GM13977 (cell line): ENCODE measurements at places on chromosomes 3 and 15.

DNA sequence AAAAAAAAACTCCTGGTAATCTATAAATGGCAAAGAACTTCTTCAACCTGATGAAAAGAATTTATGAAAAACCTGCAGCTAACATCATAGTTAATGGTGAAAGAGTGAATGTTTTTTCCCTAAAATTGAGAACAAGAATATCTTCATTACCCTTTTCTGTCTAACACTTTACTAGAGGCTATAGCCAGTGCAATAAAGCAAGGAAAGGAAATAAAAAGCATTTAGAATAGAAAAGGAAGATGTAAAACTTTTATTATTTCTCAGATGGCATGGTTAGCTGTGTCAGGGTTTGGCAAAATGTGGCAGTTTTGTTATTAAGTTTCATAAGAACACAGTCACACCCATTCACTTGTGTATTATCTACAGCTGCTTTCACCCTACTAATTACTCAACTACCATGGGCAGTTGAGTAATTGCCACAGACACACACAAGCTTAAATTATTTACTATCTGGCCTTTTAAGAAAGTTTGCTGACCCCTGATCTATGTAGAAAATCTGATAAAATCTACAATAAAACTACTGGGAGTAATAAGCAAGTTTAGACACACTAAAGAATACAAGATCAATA is 465.1 kb downstream of the MAGI1 start:
- DNase-seq = no peak

- DNase-seq = no peak
These were observed 219.9 kb downstream of the OPA1 start for GRCh38 chr3:193812791-193813500.

DNA sequence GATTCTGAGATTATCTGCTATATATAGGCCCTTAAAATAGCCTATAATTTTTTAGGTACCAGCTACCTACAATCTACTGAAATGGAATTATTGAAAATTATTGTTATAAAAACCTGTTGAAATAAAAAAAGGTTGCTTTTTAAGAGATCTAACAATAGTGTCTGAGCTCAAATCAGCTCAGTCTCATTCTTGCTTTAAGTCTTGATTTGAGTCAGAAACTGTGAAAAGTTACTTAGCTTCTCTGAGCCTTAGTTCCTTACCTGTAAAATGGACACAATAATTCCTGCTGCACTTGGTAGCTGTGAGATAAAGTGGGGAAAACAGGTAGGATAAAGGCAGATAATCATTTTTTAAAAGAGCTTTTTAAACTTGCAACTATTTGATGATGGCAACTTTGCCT is 118.8 kb upstream of the UBE2E2 start:
- DNase-seq = no peak

GRCh38 chr15:45555934-45556608 is 31.1 kb upstream of the BLOC1S6 start:
- DNase-seq = no peak

DNA sequence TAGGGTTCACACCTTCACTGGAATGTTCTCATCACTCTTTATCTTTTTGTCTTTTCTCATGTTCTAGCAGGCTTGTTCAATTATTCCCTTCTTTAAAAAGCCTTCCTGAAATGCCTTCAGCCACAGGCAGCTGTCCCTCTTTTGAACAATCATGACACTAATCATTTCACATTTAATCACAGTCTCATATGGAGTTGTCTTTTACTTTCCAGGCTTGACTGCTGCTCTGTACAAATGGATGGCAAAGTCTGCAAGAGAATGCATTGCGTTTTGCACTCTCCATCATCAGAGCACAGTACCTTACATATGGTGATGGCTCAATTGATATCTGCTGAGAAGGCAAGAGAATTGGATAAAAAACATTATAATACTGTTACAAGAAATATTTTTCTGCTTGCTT is 529.8 kb downstream of the DIPK2A start:
- DNase-seq = no peak

GRCh38 chr3:43207628-43208085 is 78.7 kb upstream of the SNRK start:
- no peak for DNase-seq

- DNase-seq = no peak
These were observed 6.4 kb upstream of the ANKRD63 start for GRCh38 chr15:40289140-40289775.

GRCh38 chr3:15450438-15451215 is 23.2 kb downstream of the EAF1 start:
- DNase-seq = no peak

GRCh38 chr15:87575896-87576473 is 680.6 kb downstream of the NTRK3 start:
- no peak for DNase-seq

DNA sequence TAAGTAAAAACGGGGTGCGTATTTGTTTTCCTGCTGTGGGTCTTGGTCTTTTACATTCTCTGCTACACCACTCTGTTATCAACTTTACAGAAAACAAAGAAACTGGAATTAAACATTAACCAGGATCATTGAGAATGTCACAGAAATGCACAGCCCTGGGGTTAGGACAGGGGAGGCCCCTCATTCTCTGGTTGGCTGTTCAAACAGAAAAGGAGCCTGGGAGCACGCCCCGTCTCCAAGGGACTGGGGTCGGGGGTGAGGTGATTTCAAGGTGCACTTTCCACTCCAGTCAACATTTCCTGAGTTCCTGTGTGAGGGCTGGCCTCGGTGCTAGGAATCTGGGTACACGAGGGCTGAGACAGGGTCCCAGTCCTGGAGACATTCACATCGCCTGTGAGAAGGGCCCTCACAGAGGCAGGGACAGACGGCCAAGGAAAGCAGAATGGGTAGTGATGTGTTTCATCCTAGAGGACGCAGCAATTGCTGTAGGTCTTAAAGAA is 30.3 kb downstream of the CPN2 start:
- no peak for DNase-seq

DNA sequence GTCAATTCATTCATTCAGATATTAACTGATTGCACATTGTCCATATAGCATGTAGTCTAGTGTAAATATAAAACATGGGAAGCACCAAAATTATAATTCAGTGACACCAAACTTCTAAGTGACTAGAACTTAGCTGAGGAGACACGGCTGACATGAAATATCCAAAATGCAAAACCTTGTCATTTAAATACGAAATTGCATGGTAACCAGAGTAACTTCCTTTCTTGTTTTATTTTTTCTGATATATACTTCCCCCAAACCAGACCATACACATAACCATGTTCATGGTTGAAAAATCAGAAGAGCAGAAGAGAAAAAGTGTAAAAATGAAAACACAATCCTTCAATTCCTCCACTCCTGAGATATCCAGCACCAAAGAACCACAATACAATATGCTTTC is 38.0 kb downstream of the CBLB start:
- DNase-seq = no peak

GRCh38 chr15:57823325-57823882 is 116.9 kb downstream of the POLR2M start:
- DNase-seq = no peak

DNA sequence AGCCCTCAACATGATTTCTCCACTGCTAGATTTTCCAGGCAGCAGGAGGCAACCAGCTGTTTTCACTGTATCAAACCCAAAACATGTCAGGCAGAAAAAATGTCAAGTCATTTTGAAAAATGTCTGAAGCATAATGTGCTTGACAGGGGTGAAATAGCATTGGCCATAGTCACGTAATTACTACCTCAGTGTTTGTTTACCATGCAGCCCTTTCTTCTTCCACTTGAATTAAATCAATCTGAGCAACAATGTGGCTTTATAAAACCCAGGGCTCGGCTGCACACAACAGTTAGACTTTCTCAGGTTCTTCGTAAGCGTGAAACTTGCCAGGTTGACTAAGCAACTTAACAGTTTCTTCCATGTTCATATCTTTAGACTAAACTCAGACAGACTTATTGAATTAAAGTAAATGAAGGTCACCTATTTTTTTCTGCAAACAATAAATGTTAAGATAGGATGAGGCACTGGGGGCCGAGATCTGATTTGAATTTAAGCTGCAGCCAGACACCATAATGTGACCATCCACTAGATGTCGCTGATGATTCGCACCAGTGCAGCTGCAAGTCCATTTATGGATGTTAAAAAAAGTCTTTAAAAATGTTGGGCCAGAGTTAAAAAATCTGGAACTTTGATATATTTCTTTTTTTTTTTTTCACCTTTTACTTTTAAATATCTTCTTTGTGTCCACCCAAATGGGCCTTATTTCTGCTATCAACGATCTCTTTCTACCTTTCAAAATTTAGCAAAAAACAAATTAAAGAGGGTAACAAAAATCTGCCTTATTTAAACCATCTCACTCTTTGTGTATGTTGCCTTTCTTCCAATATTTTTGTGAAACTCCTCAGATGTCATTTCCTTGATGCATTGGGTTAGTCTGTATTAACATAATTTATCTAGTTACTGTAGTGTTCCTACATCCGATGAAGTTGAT is 305.9 kb downstream of the CACNA2D3 start:
- DNase-seq = peak; percentile 39

GRCh38 chr15:69074001-69074842 is 59.7 kb downstream of the NOX5 start:
- DNase-seq = no peak

DNA sequence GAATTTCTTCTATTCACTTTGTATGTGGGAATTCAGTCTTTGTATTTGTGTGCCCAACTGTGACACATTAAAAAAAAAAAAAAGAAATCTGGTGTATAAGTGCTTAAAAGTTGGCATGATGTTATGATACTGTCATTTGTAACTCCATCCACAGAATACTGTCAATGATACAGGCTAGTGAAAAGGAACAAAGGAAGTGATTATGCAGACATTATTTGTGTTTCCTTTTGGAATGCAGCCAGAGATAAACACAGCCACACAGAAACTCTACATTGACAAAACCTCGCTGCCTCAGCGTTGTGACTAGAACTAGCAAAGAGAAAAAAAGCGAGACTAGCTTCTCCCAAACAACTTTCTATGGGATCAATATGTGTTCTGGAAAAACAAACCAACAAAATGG is 519.2 kb upstream of the AGTR1 start:
- DNase-seq = no peak

GRCh38 chr15:39239562-39239961 is 341.3 kb upstream of the THBS1 start:
- no peak for DNase-seq

DNA sequence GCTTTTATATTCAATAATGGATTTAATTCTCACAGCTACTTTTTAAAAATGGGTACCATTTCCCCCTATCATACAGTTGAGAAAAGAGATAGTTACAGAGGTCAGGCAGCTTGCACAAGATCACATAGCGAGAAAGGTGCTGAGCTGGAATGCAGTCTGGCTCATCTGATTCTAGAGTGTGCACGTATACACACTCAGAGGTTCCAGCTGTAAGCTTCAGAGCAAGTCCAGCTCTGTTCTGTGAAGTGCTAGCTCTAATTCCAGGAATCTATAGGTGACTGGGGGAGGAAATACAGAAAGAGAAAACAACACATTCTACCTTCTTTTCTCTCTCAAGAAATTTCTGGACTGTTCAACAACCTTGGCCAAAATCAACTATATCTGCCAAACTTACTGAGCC is 318.7 kb downstream of the FOXP1 start:
- DNase-seq = no peak

DNA sequence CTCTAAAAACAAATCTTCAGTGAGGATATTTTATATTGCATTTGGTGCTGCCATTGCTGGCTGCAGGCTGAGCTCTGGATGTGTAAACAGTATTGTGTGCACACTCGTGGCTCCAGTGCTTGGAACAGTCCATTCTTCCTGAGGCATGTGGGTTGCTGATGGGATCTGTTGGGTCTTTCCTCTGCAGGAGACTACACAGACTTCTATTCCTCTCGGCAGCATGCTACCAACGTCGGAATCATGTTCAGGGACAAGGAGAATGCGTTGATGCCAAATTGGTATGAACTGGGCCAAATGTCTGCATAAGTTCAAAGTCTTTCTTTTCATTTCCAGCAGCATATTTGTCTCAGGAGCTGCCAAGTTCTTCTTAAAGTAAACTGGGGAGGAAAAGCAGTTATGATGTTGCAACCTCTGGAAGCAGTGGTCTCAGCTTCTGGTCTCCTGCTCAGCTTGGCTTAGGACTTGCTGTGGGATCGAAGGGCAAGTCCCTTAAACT is 9.3 kb downstream of the FAH start:
- DNase-seq = no peak

- DNase-seq = no peak
These were observed 31.3 kb upstream of the FOXP1 start for GRCh38 chr3:71614869-71615268.

DNA sequence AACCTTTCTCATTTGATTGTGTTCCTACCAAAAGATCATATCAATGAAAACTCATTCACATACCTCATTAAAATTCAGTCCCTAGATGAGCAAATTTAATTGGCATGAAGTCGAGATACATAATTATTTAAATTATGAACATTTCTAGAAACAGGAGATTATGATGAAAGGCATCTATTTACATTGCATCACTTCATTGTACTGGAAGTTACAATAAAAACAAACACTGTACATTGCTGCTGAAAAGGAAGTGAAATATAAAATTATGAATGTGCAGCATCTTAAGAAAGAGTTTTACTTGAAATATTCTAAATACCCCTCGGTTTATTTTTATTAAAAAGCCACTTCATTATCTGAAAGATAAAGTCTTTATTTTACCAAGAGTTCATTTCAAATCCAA is 163.4 kb upstream of the ZNF385D start:
- DNase-seq = no peak

GRCh38 chr3:47542471-47543173 is 29.1 kb upstream of the ELP6 start:
- DNase-seq = no peak

- peak; percentile 20 for DNase-seq
These were observed 90.9 kb downstream of the SAMMSON start for GRCh38 chr3:70090322-70090913.

- DNase-seq = no peak
These were observed 74.0 kb downstream of the FBN1 start for GRCh38 chr15:48571510-48571909.

GRCh38 chr3:42702066-42702951 is at the start of gene HHATL:
Gene HHATL (minus strand): TSS chr3:42702798. CDS start chr3:42700826, 1,972 bp downstream.
- no peak for DNase-seq

DNA sequence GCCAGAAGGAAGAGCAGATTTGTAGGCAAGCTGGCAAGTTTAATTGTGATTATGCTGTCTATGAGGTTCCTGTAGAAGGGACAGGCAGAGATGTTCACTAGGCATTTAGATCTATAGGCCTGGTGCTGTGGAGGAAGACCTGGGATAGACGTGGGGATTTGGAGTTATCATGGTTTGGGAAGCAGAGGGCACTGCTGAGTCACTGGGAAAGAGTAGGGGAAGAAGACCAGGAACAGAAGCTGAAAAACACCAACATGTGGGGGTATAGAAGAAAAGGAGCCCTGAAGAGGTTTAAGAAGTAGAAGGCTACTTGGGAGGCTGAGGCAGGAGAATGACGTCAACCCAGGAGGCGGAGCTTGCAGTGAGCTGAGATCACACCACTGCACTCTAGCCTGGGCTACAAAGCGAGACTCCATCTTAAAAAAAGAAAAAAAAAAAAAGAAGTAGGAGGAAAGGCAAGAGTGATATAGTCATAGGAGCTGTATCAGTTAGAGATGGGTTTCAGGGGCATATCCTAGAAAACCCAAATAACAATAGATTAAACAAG is 19.3 kb downstream of the GRK7 start:
- no peak for DNase-seq

DNA sequence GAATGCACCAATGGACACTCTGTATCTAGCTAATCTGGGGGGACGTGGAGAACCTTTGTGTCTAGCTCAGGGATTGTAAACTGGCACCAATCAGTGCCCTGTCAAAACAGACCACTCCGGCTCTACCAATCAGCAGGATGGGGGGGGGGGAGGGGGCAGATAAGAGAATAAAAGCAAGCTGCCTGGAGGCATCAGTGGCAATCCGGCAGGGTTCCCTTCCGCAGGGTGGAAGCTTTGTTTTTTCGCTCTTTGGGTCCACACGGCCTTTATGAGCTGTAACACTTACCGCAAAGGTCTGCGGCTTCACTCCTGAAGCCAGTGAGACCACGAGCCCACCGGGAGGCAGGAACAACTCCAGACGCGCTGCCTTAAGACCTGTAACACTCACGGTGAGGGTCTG is 827.1 kb downstream of the PLOD2 start:
- no peak for DNase-seq
